ENCODE measurements at places on chromosomes 3 and 15. TPM values are rescaled to one million over a fixed set of nuclear protein-coding genes. Genes with fewer than 3 reads are reported as not detected.

The HYKK gene
- 0.84 TPM for total RNA-seq

The POLQ gene
- 1.7 TPM for total RNA-seq

The RSL24D1 gene
- 115 TPM for total RNA-seq

The MAGEF1 gene
- total RNA-seq, result 36.9 TPM

The SLC22A13 gene
- not detected for total RNA-seq

The MEGF11 gene
- not detected for total RNA-seq

The CCDC51 gene
- total RNA-seq, result 49.6 TPM

The SH2D7 gene
- total RNA-seq, result not detected

The NEK10 gene
- not detected for total RNA-seq

The PPP2R3A gene
- total RNA-seq, result 3.4 TPM

- no peak for DNase-seq
Measured at GRCh38 chr3:136750897-136751315, 1.3 kb downstream of the STAG1 start.

DNA sequence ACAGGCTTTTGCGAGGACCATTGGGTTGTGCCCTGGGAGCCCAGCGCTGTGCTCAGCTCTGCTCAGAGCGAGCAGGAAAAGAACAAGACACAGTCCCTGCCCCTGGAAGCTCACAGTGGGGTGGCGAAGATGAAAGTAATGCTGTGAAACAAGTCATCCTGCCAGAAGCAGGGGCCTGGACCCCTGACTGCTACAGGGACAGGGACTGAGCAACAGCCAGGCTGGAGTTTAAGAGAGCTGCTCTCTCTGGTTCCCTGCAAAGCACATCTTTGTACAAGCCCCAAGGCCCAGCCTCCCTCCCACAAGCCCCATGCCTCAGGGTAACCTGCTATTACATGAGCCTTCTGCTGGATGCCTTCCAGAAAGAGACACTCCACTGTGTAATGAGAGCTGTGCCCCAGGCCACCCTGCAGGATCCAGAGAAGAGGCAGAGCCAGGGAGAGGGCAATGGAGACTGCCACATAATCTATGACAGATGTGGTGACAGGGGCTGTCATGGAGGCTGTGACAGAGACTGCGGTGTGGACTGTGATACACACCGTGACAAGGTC lies 7.1 kb upstream of the HCN4 start:
- no peak for DNase-seq

DNA sequence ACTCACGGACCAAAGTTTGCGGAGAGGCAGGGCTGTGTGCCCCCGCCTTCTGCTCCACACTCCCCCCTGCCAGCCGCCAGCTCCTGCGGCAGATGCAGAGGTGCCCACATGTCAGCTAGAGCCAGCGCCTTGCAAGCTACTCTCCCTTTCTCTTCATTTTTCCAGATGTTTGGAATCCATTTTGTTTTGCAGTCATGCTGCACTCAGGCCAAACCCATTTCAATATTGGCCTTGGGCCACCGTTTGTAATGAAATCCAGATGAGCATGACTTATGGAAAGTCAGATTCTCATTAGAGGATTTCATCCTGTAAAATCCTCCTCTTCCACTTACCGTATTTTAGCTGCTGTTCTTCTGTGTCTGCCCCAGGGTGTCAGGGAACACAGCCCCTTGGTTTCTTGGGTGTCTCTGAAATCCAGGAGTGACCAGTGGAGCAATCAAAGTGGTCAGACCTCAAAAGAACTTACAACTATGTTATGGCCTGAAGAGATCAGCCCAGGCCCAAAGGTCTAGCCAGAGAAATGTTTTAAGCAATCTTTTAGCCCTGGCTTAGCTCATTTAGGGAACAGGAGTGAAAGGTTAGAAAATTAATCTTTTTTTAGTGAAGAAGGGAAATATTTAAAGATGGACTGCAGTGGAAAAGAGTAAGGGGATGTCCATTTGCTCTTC lies 65.8 kb downstream of the AAGAB start:
- no peak for DNase-seq

GRCh38 chr15:40498891-40499290 lies 28.1 kb downstream of the CHST14 start:
- DNase-seq, result no peak

GRCh38 chr15:61528581-61528910 lies 299.4 kb upstream of the RORA start:
- DNase-seq, result no peak

DNA sequence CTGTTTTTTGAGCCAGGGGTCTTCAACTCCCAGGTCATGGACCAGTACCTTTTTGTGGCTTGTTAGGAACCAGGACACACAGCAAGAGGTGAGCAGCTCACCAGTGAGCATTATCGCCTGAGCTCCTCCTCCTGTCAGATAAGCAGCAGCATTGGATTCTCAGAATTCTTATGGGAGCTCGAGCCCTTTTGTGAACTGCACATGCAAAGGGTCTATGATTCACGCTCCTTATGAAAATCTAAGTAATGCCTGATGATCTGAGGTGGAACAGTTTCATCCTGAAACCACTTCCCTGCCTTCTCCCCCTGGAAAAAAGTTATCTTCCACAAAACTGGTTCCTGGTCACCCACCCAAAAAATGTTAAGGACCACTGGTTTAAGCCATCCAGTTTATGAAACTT lies 1047.6 kb downstream of the OTOL1 start:
- DNase-seq, result no peak

- no peak for DNase-seq
Measured at GRCh38 chr3:188257384-188258026, 103.5 kb downstream of the LPP start.

DNA sequence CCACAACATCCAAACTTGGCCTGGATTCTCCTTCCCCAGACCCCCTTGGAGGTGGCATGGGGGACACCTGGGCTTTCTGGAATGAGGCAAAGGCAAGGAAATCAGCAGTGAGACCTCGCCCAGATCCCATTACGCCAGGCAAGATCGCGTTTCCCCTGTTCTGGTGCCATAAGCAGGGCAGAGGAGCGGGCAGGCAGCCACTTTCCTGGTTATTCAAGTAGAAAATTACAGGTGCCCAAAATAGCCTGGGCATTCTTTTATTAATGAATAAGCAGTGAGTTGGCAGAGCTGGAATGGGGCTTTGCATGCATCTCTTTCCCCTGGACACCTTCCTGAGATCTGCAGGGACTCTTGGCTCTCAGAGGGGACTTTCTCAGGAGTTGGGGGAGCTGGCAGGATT lies 31.5 kb upstream of the FAM107A start:
- peak; percentile 81 for DNase-seq

- DNase-seq, result no peak
Measured at GRCh38 chr15:60353245-60353920, 44.4 kb downstream of the ANXA2 start.

DNA sequence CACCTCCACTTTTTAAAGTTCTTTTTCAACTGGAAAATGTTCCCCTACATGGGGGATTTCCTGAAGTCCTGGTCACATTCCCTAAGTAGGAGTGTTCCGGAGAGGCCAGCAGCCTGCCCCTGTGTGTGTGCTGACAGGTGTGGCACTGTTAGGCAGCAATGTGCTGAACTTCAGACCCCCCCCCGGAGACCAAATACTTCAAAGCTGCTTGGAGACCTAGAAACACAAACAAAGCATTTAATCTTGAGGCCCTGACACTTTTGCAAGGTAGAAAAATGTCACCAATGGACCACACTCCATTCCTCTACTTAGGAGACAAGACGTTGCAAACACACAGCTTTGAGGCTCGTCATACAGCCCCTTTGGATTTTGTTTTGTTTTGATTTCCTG lies 259.6 kb upstream of the CTNNB1 start:
- DNase-seq, result no peak

- no peak for DNase-seq
Measured at GRCh38 chr3:97948351-97949109, 23.7 kb downstream of the RIOX2 start.

DNA sequence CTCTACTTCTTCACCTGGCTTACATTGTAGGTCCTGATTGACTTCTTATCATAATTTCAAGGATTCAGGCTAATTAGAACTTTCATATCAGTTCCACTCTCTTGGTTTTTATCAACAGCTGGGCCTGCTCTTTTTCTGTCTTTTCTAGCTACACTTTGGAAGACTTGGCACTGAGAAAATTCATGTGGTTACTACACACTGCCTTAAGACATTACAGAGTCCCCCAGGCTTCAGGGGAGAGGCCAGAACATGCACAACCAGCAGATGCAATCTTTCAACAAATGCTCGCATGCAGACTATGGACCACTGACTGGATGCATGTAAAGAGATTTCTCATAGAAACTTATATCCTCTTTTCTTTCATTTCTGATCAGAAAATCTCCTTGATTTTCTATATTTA lies 423.5 kb downstream of the TUSC7 start:
- no peak for DNase-seq

DNA sequence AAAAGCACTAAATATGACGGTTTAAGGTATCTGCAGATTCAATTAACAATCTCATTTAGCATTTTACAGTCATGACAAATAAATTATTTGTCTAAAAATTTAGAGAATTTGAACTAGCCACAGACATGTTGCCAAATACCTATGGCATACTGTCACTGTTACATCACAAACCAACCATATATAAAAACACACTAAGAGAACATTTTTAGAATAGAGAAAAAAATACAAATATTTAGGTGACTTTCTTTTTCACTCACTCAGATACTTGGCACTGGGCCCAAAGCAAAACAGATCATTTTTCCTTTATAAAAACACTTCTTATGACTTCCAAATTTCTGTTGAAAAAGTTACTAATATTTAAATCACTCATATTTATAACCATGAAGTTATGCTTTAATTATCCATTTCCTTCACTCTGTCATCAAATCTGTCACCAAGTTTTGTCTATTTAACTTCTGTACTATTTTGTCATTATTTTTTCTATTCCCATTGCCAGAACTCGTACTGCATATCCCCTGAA lies 644.7 kb downstream of the OTOL1 start:
- peak; percentile 43 for DNase-seq
